C1 segment of cervical spinal cord (tissue), 14 donors: ENCODE measurements at places on chromosomes 12 and 14.

- no peak for DNase-seq
Observed at GRCh38 chr14:55762595-55763232, 182.7 kb downstream of the KTN1 start.

DNA sequence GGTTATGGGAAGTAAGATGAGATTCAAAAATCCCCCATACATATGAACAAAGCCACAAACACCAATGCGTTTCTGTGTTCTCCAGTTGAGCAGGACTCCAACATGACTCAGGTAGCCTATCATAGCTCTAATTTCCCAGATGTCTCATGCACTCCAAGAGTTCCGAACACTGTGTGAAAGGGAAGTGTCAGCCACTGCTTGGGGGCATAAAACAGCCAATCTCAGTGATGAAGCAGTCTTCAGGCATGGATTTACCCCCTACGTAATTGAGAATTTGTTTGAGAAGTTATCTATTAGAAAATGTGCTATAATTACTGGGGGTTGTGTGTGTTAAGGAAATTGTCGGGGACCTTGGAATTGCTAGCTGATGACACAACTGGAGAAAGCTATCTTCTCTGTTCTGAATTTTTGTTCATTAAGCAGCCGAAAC is 153.9 kb upstream of the AVPR1A start:
- DNase-seq = no peak

DNA sequence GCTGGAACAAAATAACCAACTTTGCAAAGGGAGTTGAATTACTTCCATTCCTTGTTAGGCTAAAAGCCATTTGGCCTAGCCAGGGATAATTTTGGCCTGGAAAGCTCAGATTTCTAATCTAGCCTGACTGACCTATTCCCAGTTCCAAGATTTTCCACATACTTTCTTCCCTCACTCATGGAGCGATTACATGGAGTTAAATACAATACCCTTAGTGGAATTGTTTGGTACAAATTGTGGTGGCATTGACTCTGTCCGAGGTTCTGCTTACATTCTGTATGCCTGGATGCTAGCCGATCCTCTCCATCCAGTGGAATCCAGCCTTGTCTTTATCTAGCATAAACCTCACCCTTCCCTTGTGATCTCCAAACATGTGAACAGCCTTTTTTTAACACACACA is 965.1 kb downstream of the DIO2 start:
- DNase-seq = no peak

DNA sequence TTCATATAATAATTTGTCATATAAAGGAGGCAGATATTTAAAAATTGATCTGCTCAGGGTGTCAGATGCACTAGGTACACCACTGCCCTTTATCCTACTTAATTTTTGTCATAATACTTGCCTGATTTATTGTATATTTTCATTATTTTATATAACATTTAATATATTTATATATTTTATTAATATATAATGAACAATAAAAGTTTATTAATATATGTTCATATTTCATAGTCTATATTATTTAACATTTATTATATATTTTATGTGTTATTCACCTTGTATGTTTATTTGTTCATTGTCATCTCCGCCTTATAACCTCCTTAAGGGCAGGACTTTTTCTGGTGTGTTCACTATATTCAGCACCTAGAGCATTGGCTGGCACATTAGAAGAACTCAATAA is 232.4 kb upstream of the AMIGO2 start:
- DNase-seq = no peak

DNA sequence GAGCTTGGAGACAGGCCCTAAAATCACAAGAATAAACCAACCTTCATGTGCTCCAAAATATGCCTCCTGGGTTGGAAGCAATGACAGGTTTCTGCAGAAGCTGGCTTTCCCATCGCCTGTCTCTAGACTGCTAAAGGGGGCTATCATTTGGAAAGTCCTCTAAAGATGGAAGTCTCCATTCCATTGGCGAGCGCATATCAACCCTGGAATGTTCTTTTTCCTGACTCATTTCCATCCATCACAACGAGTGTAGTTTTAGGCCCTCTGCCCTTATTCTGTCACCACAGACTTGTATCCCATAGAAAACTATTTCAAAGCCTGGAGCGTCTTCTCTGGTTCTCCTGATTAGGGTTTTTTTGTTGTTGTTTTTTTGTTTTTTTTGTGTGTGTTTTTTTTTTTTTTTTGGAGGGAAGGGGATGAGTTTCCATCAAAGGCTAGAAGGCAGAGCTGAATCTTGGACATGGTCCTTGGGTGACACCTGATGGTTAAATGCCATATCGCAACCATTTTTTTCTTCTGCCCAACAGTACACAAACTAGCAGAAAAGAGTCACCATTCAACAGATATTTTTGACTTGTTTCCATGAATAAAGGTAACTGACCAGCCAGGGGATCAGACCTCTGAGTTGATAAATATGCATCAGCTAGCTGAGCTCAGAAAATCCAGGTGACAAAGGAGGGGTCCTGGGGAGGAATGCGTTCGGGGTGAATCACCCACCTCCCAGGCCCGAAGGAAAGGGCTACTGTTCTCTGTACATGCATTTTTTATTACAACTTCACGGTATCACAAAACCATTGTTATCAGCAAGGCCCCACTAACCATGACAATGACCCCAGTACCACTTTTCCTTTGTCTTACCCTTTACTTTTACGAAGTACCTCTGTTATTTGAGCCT is 40.5 kb downstream of the KCNA5 start:
- DNase-seq = peak; percentile 17

DNA sequence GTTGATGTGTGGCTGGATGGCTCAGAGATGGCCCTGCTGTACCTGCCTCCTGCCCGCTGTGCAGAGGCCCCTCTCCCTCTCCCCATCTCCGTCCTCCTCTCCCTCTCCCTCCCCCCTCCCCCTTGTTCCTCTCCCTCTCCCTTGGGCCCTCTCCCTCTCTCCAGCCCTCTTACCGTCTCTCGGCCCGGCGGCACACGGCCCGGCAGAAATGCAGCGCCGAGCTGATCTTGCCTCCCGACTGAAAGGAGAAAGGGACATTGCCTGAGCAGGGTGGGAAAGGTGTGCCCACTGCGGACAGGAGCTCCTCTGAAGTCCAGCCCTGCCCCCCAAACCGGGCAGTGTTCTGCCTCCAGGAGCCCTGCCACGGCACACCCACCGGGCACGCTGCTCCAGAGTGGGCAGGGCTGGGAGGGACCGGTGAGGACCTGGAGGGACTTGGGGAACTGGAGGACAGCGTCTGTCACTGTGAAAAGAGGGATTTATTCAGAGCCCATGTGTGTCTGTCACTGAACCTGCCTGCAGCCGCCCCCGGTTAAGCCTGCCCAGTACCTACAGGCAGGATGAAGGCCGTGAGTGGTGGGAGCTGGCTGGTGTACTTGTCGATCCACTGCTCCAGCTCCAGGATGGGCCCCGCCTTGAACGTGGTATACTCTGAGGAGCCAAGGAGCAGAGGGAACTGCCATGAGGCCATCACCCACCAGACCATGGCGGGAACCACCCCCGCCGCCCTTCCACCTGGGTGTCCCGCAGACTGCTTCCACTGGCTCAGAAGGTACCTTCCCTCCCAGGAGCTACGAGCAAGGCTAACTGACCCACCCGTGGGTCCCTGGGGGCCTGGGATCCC is 12.2 kb downstream of the MMAB start:
- no peak for DNase-seq

GRCh38 chr12:116719731-116720528 is 17.9 kb downstream of the SPRING1 start:
- DNase-seq = no peak

GRCh38 chr12:3523058-3523457 is 32.1 kb downstream of the PRMT8 start:
- no peak for DNase-seq

GRCh38 chr12:111194703-111195051 is 174.2 kb downstream of the PHETA1 start:
- no peak for DNase-seq

DNA sequence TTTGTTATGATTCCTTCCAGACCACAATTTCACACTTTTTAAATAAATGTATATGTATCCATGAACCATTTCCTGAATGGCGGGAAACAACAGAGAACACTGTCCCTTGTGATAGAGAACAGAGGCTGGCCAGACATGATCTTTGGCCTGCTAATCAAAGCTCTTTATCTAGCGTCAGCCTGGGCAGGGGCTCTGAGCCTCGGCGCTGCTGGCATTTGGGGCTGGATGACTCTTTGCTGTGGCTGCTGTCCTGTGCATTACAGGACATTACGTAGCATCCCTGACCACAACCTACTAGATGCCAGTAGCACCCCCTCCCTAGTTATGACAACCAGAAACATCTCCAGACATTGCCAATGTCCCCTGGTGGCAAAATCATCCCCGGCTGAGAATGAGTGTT is 77.7 kb downstream of the DNAH10 start:
- peak; percentile 11 for DNase-seq

DNA sequence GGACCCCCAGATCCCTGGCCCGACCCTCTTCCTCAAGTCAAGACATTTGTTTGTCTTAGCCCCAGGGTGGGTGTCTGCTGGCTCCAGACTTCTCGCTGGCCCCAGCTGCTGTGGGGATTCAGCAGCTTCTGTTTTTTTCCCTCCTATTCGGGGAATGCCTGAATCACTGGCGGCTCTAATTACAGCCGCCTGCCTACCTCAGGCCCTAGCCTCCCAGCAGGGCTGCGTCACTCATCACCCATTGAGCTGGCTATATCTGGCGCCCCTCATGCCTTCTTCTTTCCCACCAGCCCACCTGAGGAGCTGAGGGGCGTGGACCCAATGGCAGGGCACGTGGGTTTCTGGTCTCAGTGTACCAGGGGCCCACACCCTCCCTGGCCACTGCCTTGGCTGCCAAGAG is 10.1 kb downstream of the KRT80 start:
- no peak for DNase-seq

DNA sequence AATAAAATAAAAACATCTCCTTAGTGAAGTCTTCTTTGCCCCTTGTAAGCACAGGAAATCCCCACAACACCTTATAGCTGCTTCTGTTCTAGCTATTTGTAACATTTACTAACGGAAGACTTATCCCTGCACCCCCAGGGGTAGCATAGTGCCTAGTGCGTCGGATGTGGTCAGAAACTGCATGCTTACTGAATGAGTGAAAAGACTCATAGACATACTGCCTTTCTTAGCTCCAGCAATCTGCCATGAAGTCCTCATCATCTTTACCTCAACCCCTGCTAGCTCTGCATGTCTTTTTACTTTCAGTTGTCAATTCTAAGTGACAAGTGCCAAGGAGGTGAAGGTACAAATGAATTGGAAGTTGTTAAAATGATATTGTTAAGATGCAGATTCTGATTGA is 12.9 kb downstream of the RIOX1 start:
- DNase-seq = no peak

- no peak for DNase-seq
Observed at GRCh38 chr12:100031836-100032235, 47.1 kb upstream of the ANKS1B start.

DNA sequence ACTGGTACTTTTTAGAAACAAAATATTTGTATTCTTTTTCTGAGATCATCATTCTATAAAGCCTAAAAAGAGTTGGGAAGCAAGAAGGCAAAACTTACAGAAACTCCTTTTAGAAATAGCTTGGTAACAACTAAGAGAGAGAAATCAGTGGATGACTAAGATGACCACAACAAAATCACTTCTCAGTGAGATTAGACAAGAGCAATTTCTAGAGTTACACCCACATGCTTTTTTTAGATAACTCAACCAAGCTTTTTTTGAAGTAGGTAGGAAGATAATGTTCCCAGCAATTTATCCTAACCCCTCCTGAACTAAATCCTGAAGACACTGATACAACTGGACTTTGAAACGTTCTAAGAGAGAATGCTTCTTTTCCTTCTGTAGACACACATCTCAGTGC is 576.4 kb downstream of the SLC6A15 start:
- no peak for DNase-seq

GRCh38 chr12:104083769-104084475 is 19.6 kb downstream of the HCFC2 start:
- no peak for DNase-seq

- DNase-seq = no peak
Observed at GRCh38 chr12:38983117-38983571, 77.8 kb upstream of the CPNE8 start.

- DNase-seq = no peak
Observed at GRCh38 chr12:24948757-24949722, at the start of gene BCAT1. BCAT1 (minus strand) TSS chr12:24949101; CDS start chr12:24948932, 169 bp downstream.

GRCh38 chr12:70393787-70394499 is 27.9 kb downstream of the KCNMB4 start:
- no peak for DNase-seq

DNA sequence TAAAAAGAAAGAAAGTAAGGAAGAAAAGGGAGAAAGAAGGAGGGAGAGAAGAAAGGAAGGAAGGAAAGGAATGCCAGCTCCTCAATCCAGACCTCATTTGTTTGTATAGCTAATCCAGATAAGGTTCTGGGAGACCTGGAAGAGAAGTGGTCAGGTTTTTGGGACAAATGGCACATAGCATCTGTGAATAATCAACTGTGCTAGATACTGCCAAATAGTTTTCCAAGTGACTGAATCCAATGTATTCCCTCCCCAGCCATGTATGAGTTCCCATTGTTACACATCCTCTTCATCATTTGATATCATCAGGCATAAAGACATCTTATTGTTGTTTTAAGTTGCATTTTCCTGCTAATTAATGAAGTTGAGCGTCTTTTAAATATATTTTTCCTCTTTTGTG is 18.6 kb upstream of the PTGR2 start:
- DNase-seq = no peak

DNA sequence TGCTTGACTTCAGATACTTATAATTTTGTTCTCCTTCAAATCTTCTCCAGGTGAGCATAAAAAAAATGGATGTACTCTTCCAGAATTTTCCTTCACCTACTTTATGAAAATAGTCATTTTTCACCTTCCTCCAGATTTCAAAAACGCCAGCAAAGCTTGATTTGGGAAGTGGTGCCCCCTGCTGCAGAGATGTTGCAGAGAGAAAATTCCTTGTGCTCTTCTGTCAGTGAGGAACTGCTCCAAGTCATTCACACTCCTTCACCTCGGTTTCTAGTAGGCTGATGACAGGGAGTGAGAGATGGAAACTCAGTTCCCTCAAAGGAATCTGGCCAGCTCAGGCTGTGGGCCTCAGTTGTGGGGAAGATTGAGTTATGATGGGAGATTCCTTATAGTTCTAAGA is 24.2 kb upstream of the RNASE3 start:
- DNase-seq = no peak

GRCh38 chr12:64611341-64612284 is 1.3 kb downstream of the RASSF3 start:
- no peak for DNase-seq

GRCh38 chr12:62977418-62977817 is 42.5 kb upstream of the PPM1H start:
- no peak for DNase-seq

- DNase-seq = peak; percentile 12
Observed at GRCh38 chr12:111126331-111126730, 206.0 kb upstream of the MYL2 start.

GRCh38 chr12:27486961-27487360 is 37.0 kb upstream of the PPFIBP1 start:
- no peak for DNase-seq
